ENCODE measurements at places on chromosomes 12 and 14.

DNA sequence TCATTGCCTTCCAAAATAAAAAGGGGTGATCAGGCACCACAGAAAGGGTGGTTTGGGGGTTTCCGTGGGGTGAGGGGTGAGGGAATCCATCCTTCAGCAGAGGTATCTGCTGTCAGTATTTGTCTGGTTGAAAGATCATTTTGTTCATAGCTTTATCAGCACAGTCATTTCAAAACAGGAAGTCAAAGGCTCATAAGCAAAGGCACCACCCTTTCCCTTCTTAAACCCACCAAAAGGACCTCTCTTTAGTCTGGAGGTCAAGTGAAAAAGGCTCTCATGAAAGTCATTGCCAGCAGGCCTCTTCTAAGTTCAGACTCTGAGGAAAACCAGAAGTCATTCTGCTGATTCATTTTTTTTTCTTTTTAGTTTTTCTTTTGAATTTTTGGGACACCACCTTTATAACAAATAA lies 6.2 kb downstream of the CHST11 start:
- no peak for DNase-seq

- no peak for DNase-seq
Observed at GRCh38 chr12:26406813-26407212, 211.4 kb downstream of the SSPN start.

GRCh38 chr12:121558956-121559355 lies 21.9 kb downstream of the KDM2B start:
- no peak for DNase-seq

DNA sequence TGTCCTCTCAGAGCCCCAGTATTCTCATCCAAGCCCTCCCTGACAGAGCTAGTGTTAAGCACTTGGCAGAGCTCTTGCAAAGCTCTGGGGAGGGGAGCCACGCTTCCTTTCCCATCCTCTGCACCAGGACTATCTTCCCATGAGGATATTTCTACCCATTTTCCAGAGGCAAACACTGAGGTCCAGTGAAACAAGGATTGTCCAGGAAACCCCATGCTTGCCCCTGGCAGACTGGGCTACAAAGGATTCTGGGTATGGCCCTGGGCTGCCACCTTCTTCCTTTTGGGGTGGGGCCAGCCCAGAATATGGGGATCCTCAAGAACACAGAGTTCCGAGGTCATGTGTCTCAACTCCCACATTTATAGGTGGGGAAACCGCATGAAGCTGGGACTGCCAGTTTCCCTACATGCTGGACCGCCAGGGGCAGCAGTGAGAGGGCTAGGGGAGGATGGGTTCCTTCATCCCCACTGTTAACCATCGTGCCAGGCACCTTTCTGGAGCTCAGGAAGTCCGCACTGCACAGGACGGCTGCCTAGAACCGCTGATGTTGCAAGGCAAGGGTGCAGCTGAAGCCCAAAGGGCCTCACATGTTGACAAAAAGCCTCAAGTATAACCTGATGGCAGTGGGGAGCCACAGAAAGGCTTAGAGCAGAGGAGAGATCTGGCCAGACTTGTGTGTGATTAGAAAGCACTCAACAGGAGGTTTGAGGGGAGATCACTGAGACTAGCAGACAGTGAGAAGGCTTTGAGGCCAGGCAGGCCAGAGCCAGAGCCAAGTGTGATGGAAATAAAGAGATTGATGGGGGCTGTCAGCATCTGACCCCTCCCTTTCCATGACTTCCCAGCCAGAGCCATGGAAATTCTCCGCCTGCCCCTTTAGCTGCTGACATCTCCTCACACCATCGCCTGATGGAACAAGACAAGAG lies 5.5 kb upstream of the CCDC85C start:
- DNase-seq = no peak

DNA sequence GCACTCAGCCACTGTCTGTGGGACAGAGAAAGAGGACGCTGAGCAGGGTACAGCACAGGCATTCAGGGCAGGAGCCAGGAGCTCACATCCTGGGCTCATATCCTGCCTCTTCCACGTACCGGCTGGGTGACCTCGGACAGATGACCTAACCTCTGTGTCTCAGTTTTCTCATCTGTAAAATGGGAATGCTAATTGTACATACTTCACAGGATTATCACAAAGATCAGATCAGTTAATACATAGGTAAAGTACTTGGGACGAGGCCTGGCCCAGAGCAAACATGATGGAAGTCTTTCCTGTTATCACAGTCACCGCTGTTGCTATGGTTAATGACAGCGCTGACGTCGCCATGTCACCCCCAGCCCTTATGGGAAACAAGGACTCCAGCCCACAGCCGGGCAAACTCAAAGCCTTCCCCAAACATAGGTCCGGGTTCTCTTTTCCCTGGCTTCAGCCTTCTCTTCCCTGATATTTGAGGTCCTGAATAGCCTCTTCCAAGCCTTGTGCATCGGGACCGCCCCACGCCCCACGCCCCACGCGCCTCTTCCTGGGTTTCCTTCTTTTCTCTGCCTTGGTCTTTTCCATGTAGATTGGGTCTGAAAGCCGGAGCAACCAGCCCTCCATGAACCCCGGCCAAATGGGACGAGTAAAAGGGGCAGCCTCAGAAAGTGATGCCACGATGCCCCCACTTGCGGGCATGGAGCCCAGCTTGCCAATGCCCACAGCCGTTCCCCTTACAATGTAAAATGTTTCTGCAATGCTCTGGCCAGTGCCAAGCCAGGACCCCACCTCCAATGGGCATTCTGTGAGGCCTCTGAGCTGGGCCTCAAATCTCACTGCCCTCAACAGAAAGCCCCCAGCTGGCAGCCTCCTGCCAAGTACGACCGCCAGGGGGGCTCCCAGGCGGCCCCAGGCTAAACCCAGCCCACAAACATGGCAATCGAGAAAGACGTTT lies 125.4 kb downstream of the RFLNA start:
- no peak for DNase-seq

- no peak for DNase-seq
Observed at GRCh38 chr12:114547636-114548035, 136.3 kb downstream of the TBX3 start.

DNA sequence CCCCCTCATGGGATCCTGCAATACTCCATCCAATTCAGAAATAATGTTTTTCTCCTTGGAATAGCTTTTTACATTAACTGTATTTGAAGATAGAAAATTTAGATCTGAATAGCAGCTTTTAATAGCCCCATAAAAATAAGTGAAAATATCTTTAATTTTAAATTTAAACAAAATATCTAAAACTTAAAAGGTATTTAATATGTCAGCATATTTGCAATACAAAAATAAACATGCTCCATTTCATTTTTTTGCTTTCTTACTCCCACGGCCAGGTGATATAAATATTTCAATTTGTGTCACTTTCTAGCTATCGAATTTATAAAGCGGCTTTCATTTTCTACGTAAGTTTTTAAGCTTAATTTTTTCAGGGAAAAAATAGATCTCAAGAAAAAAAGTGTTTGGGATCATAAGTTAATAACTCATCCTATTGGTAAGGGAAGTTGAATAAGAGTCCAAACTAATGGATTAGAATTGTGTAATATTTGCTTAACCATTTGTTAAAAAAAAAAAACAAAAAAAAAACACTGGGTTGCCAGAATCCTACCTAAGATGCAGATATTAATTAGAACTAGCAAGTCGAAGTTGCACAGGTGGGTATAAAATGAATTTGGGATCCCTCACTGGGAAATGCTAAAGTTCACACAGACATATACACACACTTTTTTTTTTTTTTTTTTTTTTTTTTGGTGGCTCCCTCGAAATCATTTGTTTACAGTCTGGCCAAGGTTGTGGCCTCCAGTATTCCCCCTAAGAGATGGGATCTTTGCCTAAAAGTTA lies 47.6 kb downstream of the PPP2R5C start:
- DNase-seq = no peak

DNA sequence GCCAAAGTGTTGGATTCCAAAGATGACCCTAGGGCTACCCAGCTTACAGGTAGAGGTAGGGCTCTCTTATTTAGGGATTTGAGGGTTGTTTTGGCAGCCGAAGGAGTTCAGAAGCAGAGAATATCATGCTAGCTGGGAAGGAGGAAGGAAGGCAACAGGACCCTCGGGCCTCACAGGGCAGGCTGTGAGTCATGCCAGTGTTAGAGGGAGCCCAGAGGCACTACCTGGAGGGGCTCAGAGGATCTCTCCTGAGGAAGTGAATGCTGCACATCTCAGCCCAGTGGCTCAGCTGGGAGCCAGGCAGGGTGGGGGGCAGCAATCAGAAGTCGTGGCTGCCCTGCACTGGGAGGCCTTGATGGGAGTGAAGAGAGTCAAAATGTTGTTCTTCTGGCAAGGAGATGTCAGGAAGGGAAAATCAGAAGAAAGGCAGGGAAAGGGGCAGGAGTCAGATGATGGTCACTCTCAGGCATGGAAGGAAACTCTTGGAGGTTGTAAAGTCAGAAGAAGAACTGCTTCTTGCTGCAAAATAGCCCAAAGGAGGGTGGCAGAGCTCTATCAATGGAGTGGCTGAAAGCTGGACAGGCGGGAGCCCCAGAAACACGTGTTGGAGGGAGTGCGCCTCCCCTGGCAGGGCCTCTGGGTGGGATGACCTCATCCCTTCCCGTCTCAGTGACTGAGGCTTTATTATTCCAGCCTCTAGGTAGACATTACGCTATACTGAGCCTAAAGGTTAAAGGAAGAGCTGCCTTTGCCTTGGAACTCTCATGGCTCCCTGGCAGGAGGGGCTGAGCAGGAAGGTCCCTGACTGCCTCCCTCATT lies 141.3 kb downstream of the SMOC1 start:
- no peak for DNase-seq

DNA sequence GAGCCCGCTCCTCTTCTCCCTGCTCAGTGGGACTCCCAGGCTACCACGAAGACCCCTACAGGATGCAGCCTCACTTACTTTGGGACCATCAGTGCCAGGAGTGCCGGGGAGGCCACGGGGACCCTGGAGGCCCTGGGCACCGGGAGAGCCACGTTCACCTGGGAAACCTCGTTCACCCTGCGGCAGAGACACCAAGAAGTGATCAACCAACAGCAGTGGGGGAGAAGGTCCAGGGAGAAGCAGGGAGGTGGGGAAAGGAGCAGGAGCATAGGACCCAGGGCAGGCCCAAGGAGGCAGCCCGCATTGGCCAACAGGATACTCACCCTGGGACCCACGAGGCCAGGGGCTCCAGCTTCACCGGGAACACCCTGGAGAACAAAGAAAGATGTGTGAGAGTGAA lies 19.4 kb downstream of the TMEM106C start:
- DNase-seq = no peak

DNA sequence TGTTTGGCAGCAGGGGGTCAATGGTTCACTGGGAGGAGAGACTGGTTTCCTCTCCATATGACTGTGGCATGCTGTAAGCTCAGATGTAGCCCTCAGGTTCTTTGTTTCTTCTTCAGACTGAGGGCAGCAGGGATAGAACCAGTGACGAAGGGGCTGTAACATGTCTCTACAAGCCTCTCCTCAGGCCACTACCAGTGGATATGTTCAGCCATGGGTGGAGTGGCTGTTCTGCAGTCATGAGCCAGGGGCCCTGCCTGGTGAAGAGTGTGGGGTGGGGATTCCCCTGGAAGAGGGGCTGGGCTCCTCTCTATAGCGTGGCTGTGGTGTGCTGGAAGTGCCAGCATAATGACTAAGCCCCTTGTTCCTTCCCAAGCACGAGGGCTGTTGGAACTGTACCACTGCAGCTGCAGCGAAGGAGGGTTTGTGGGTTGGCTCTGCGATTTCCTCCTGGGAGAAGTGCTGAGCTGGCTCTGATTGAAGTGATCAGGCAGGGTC lies 55.8 kb downstream of the CMAS start:
- DNase-seq = peak; percentile 92

DNA sequence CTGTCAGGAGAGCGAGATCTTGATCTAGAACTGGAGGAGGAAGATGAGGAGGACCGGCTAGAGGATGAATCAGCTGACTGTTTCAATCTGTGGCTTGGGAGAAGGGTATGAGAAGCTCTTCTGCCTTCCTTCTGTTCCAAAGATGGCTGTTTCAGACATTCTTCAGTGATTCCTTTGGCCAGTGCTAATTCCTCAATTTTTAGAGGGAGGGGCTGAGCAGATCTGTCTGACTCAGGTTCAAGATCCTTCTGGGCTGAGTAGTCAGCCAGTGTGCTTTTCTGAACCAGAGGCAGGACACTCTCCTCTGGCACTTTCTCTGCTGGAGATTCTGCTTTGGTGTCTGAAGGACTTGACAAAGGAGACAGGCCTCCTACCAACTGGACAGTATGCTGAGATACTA lies 15.2 kb downstream of the ACIN1 start:
- DNase-seq = no peak

DNA sequence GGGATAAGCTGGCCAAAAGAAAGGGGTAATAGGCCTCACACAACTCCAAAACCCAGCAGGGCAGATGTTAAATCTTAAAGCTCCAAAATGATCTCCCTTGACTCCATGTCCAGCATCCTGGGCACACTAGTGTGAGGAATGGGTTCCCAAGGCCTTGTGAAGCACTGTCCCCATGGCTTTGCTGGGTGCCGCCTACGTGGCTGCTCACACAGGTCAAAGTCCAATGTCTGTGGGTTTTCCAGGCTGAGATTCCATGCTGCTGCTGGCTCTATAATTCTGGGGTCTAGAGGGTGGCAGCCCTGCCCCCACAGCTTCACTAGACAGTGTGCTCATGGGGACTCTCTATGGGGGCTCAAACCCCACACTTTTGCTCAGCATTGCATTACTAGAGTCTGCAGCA lies 145.3 kb upstream of the GRIN2B start:
- no peak for DNase-seq

GRCh38 chr14:95490138-95490509 lies 26.3 kb downstream of the SYNE3 start:
- DNase-seq = no peak

DNA sequence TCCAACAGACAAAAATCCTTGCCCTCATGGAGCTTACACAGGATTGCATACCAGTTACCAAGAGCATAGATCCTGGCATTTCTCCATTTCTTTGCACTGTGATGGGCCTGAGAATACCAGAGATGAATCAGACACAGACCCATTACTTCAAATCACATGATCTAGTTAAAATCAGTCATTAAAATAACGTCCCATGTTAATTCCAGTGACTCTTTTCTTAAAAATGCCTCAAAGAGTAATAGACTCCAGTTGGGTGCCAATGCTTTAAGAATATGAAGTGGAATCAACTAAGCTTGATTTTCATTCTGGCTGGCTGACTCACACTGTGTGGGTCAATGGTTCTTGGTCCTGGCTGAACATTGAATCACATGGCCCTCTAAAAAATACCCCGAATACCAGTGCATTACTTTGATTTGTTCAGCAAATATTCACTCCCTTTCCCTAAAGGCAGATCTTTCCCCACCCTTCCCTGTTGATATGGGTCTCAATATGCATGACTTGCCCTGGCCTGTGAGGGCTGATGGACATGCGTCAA lies 11.0 kb downstream of the ASB2 start:
- peak; percentile 66 for DNase-seq

DNA sequence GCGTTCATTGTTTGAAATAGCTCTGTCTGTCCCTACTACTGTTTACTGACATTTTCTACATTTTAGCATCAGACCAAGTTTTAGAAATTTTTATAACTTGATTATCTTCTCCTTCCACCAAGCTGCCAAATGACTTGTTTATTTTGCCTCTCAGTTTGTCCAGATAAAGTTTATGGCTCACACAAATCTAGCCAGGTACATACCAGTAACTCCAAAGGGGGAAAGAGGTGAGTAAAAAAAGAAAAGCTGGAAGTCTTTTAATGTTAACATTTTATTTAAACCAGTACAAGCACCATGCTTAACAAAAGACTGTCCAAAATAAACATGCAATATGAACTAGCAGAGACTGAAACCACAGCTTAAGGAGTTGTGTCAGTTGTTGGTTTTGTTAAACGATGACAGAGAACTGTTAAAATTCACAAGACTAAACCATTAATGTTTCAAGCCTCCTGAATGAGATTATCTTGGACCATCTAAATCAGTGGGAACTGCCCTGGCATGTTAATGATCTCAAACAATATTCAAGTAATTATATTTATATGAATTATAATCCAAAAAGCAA lies 14.5 kb downstream of the GMFB start:
- DNase-seq = no peak
